ENCODE measurements at places on chromosomes 1 and 21.

- DNase-seq: no peak
These were observed 595.5 kb downstream of the KIF26B start for GRCh38 chr1:245750261-245750660.

DNA sequence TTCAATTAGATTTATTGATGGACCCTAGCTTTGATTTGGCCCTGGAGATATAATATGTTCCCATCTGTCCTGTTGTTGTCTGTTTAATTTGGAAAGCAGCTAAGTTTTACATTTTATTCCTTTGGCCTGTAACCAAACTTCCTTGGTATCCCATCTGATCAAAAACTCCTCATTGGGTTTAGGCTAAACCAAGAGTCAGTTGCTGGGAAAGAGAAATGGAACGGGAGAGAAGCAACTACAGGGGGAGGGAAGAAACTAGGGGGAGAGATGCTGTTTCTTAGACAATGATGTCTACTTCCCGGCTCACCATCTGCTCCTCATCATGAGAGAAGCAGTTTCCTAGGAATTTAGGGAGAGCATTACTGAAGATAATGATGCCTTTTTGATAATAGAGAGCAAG lies 141.8 kb downstream of the SYT2 start:
- peak; percentile 56 for DNase-seq

DNA sequence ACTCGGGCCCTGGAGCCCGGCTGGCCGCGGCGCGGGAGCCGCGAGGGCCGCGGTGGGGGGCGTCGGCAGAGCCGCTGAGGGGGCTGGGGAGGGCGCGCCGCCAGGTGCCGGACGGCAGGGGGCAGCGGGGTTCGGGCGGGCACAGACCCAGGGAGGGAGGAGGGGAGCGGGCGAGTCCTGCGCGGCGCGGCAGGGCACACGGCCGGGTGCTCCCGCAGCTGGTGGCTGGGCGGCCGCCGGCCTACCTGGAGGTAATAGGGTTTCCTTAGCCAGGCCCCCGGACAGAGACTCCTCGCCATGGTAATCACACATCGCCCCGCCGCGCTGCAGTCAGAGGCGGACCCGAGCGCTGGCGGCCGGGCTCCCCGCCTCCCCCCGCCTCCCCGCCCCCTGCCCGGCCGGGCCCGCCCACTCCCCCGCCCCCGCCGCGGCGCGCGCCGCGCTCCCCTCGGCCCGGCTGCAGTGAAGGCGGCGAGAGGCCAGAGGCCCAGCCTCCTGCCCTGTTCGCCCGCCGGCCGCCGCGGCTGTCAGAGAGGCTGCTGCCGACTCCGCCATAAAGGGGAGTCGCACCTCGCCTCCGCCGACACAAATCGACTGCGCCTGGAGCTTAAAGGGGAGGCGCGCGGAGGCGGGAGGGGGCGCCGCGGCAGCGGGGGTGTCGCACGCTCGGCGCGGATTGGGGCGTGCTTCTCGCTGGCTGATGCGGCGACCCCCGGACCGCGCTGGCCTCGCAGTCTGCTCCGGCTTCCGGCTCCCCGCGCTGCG lies at the start of gene DIPK1A:
DIPK1A (minus strand) TSS at position 332 of the 765 bp plus-strand sequence; CDS start at position 299, 33 bp downstream.
- DNase-seq: peak; percentile 77

- DNase-seq: no peak
These were observed 6.1 kb downstream of the NPL start for GRCh38 chr1:182795563-182796228.

DNA sequence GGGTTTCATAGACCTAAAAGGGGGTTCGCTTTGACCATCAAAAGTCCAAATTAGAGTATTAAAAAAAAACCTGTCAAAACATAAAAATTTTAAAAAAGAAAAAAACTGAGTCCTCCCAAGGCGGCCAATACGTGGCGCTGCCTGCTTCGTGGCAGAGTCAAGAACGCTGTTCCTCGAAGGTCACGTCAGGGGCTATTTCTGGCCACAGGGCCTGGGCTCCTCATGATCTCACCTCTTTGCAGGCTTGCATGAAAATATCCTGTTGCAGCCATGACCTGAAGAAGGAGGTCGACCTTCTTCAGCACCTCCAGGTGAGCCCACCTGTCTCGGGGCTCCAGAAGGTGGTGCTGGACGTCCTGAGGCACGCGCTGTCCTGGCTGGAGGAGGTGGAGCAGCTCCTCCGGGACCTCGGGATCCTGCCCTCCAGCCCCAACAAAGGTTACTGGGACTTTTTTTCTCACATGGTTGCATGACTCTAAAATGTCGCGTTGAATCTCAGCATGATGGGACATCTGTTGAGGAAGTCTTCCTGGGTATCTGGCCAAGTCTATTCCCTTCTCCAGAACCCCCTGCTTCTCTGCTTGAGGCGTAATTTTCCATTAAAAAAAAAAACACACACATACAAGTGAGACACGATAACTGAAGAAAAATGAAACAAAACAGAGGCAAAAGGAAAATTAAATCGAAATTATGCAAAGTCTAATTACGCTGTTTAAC lies 80.4 kb upstream of the EFHD2 start:
- peak; percentile 56 for DNase-seq

GRCh38 chr1:81517987-81518386 lies 282.7 kb upstream of the ADGRL2 start:
- no peak for DNase-seq

DNA sequence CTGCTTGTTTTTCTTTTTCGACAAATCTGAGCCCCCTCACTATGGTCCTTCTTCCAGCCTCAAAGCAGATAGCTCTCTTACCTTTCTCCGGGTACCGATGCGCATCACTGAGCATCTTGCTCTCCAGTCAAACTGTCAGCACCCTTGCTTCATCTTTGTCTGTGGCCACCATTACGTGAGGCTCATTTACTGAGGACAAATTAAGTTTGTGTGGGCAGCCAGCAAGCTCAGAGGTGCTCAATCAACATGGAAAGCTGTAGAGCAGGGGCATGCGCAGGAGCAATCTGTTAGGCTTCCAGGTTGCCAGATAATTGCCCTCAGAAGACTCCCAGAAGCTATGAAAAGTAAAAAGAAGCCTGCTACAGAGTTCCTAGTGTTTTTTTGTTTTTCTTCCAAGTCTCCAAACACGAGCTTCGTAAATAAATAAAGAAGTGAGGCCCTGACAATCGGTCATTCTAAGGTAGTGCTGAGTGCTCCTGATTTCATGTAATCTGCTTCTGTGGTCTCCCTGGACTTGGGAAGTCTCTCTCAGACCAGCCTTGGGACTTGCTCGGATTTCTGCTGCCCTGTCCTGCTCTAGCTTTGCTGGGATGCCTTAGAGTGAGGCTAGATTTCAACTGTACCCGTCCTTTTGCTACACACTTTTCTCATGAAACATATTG lies 1.8 kb downstream of the C1orf53 start:
- DNase-seq: no peak

DNA sequence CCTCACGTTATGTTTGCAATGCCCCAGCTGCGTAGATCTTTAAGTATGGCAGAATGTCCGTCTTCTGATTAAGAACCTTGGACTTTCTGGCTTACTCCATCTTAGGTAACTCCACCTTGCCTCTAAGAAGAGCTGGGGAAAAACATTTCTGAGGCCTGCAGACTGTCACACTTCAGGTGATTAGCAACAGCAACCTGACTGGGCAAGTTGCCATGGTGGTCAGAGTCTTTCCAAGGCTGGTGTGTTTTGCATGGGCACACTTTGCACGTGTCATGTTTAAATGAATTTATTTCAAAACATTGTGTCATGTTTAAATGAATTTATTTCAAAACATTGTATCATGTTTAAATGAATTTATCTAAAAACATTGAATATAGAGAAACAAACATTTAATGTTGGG lies 811 bp downstream of the KPRP start:
- DNase-seq: no peak

DNA sequence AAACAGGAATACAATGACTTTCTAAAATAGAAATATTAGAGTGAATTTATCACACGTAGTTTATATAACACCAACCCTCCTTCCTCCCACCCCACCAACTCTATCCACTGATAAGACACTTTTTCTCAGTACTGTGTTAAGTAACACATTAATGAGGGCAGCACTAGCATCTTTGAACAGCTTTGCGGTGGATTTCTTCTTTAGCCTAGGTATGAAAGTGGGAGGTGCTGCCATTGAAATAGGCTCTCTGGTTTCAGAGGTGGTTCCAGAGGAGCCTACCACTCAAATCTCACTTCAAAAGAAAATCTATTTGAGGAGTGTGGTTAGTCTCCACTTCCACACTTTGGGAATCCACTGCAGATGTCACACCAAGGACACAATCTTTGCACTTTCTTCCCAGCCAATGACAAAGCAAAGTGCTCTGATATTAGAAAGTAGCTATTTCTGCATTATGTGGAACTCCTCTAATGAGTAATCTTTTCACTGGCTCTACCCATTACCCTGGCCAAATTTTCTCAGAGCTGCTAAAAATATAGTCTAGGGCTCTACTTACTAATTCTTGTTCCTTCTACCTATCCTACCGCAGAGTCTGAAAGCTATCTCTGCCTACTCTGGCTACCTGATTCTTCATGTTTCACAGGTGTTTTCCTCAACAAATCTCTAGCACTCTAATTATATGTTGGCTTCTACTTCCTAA lies 1667.8 kb downstream of the MRPL39 start:
- no peak for DNase-seq

- no peak for DNase-seq
These were observed 20.0 kb downstream of the RIPPLY3 start for GRCh38 chr21:37026499-37026898.

DNA sequence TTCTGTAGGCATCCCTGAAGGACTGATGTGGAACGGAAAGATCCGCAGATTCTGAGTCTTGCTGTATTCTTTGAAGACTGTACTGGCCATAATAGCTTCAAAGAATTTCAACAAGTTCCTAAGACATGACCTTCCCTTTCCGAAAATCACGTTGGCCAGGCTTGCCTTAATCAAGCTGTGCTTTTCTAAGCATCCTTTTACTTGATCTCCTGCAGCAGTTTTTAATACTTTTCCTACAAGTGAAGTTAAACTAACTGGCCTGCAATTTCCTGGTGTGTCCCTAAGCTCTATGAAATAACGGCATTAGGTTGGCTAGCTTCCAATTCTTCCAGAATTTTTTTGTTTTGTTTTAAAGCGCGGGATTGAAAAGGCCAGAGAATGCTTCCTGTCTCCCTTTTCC lies 40.3 kb downstream of the SPAG17 start:
- no peak for DNase-seq

DNA sequence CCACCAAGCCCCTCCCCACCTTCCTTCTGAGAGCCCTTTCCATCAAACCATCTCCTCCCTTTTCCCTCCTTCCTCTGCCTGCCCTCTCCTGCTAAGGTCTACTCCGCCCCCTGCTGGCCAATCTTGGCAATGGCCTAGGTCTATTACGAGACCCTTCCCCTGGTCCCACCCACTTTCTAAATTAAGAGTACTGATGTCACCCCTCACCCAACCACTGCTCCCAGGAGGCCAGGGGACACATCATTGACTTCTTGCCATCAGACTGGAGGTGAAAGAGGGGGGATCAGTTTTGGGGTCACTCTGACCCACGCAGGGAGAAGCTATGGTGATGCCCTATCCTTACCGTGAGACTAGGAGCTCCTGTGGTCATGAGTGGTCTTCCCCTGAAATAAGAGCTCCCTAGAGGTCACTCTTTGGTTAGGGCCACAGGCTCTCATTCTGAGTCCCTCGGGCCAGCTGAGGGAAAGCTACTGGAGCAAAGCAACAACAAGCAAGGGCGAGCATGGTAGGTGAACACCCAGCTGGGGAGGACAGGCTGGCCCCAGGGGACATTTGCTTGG lies 34.6 kb upstream of the S100A7 start:
- peak; percentile 45 for DNase-seq

- DNase-seq: peak; percentile 13
These were observed 18.3 kb upstream of the IL6R start for GRCh38 chr1:154386643-154387352.

GRCh38 chr21:44088401-44088780 lies 18.8 kb upstream of the PWP2 start:
- no peak for DNase-seq

DNA sequence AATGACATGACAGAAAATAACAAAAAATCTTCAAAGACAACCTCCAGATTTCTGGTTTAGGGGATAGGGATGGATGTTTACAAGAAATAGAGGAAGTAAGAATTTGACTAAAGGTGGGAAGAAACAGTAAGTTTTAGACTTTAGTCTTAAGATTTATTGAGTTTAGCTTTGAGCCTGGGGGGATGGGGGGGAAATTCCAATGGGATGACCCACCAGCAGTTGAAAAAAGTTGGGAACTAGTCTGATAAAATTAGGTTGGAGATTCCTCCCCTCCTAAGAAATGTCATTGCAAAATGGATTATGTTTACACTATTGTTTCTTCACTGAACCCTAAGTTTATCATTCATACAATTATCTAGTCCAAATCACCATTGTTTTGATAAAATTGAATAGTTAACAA lies 28.4 kb downstream of the WDR26 start:
- peak; percentile 1 for DNase-seq

DNA sequence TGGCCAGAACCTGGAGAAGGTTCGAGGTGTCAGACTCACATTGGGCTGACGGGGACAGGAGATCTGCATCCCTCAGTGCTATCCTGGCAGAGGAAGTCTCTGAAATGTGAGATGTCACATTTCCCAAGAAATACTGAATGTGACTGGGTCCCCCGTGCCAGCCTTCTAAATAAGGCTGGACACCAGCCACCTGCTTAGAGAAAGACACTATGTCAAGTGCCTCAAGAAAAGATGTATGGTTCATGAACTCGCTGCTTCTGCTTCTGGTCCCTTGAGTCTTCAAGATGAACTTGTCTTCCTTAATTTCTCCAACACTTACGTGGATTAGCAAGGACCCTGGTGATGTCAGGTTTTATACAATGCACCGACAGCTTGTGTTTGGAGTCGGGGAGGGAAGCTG lies 42.1 kb upstream of the FHAD1 start:
- DNase-seq: no peak

DNA sequence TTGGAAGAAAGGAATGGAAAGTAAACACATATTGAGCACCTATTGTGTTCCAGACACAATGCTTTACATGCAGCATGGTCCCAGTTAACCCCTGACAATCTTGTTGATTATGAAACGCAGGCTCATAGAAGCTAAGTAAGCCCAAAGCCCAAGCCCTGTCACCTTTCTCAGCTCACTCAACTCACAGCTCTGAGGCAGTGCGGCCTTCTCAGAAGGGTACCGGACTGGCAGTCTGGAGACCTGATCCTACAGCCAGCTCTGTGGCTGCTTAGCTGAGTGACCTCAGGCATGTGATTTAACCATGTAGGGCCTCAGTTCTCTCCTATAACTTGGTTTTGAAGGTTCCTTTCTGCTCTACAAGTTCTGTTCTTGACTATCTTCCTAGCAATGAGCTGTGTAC lies 464 bp upstream of the RNASEL start:
- no peak for DNase-seq

DNA sequence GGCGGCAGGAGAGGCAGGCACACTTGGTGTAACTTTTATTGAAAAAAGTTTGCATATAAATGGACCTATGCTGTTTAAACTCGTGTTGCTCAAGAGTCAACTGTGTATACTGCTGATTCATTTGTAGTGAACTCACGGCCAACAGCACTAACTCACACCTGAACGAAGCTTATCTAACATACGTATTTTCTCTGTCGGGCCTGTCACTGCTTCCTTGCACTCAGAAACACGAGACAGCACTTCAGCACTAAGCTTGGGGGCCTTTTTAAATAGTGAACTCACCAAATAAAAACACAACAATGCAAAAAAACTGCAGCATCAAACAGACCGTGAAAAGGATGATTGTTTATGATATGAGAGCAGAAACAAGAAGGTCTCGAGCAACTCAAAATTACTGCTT lies 58.9 kb upstream of the NEK2 start:
- DNase-seq: no peak

- no peak for DNase-seq
These were observed 169.8 kb downstream of the ST6GALNAC5 start for GRCh38 chr1:77037038-77037437.

- DNase-seq: no peak
These were observed 5.6 kb downstream of the CA6 start for GRCh38 chr1:8951231-8951630.

GRCh38 chr1:14499312-14500040 lies 99.0 kb upstream of the KAZN start:
- no peak for DNase-seq
